ENCODE measurements at places on chromosomes 4 and X.

DNA sequence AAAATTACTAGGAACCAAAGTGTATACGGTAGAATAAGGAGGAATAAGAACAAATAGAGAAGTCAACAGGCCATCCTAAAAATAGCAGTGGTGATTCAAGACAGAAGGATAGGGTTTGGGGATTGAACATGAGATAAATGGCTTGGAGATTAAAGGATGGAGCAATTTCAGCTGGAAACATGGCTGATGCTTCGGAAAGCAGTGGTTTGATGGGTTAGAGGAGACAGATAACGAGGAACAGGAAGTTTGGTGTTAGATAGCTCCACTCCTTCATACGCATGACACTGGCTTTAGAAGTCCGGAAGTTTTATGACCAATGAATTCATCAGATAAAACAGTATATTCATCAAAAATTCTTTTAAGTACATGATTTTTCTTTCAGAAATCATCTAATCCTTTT lies 70.8 kb upstream of the GALNTL6 start:
- no peak for DNase-seq

GRCh38 chr4:64495946-64496345 lies 86.7 kb upstream of the TECRL start:
- no peak for DNase-seq

- DNase-seq: no peak
These were observed 1957.0 kb upstream of the AGA start for GRCh38 chr4:179399054-179399782.

DNA sequence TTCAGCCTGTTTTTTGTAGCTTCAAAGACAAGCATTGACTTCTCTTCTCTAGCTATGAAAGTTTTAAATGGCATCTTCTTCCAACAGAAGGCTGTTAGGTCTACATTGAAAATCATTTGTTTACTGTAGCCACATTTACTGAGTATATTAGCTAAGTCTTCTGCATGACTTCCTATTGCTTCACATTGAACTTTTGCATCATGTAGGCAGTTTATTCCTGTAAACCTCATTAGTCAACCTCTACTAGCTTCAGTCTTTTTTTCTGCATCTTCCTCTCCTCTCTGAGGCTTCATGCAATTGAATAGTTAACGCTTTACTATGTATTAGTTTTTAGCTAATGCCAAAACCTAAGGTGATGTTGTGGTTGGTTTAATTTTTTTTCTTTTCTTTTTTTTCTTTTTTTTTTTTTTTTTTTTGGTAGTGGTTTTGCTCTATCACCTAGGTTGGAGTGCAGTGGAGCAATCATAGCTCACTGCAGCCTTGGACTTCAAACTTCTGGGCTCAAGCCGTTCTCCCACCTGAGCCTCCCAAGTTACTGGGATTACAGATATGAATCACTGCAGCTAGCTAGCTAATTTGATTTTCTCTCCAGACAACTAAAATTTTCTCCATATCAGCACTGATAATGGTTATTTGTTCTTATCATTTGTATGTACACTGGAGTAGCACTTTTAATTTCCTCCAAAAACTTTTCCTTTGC lies 3.4 kb downstream of the UGT2A3 start:
- DNase-seq: no peak

DNA sequence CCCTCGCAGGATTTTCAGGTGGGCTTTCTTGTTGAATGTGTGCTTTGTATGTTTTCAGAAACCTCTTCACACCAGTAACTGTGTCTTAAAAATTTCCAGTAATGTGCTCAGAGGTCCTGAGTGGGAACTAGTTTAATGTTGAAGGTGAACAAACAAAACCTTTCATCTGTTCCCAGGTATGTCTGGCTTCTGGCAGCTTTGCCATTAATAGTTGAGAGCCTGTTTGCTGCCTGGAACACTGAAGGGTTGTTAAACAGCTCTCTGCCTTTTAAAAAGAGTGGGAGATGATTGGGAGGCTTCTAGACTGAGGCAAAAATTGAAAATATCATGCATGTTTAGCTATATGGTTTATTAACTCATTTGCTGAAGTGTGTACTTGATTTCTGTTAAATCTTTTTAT lies 161.2 kb upstream of the AGTR2 start:
- DNase-seq: no peak

DNA sequence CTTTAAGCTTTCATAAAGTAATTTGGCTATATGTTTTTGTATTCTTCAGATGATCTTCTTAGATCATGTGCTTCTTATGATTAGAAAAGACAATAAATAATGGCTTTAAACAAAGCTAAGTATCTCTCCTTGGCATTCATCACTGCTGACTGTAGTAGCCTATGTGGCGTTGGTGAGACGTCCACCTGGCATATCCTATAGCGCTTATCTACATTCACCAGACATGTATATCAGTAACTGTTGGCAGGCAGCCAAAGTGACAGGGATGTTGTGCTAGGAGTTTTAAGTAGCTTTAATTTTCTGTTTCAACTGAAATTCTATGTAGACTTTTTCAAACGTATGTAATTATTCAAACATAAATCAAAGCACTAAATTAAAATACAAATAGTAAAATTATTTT lies 276.4 kb downstream of the IL15 start:
- no peak for DNase-seq

DNA sequence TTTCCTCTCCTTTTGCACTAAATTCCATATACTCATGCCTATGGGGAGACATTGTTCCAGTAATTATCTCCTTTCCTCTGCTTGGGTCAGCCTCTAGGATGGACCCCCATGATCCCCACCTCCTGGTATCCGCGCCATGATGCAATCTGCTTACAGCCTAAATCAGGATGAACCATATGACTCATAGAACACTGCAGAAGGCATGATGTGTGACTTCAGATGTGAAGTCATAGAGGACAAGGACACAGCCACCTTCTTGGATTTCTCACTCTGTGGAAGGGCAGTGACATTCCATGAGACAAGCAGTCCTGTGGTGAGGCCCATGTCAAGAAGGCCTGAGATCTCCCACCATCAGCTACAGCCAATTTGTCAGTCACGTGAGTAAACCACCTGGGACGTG lies 9.0 kb upstream of the TMEM144 start:
- no peak for DNase-seq

GRCh38 chr4:173161311-173161710 lies 7.3 kb upstream of the GALNT7 start:
- no peak for DNase-seq

DNA sequence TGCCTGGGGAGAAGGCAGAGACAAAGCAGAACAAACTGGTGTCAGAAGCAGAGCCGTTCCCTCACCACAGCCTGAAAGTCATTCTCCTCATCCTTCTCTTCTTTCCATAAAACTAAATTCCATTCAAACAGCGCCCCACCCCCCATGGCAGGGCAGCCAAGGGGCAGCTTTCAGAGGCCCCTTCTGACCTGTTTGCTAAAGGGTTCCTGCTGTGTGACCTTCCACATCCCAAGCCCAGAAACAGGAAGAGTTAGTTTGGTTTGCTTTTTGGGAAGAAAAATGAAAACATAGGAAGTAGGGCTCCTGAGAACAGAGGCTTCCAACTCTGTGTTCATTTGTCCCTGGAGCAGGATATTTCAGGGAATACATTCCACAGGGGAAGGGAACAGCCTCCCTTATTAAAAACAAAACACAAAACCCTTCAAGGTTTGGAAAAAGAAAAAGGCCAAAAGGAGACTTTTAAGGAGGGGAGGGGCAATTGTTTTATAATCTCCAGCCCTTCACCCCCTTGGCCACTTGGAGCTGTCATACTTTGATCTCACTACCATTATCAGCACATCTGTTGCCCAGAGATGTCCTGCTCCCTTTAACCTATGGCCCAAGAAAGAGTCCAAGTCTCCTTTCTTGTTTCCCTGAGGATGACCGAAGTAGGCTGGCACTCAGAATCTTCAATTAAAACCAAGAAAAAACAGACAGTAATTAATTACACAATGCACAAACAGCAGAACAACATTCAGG lies 25.3 kb downstream of the STARD8 start:
- DNase-seq: no peak

GRCh38 chr4:128385683-128386304 lies 98.2 kb upstream of the PGRMC2 start:
- no peak for DNase-seq

DNA sequence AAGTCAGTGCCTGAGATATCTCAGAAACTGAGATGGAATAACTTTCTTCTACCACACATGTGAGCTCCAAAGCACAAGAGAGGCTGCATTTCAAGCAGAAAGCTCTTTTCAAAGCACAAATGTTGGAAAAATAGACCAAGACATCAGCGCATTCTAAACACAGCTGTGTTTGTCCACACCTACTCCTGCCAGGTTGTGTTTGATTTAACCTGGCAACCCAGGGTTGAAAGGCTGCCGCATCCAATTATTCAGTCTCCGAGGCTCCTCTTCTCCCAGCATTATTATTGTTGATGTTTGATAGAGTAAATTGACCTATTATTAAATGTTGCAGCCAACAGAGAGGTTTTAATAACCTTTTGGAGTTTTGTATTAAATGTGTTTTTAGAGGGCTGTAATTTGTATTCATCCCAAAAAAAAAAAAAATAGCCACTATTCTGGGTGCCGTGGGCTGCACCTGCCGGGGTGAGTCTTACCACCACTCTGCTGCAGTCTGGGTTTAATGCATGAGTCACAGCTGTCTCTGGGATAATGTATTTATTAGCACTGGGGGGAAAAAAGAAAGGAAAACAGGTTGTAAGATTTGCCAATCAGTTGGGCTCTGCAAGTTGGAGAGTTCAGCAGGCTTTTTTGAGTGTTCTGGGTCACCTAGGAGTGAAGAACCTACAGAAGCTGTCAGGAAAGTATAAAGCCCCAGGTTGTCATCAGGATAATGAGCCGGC lies 105.2 kb upstream of the NOCT start:
- DNase-seq: no peak

DNA sequence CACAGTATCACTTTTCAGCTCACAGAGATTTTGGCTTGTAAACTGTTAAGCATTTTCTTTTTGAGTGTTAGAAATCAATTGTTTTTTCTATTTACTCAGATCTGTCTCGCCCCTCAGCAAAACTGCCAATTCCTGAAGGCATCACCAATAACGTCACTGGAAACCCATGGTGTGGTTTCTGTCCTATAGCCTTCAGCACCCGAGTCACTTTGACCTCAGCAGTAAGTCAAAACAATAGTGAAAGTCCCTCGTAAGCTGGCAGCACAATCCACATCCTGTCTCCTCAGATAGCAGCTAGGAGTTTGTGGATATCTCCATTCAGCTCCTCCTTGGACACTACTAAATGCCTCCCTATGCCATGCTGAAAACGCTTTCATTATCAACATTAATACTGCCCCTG lies 1787.4 kb upstream of the ADGRL3 start:
- DNase-seq: no peak

All from CD4-positive, alpha-beta T cell treated with Interleukin-4 for 4 hours (primary cell).